ENCODE measurements at places on chromosomes 7 and 10. TPM values are rescaled to one million over a fixed set of nuclear protein-coding genes. Genes with fewer than 3 reads are reported as not detected.

DNA sequence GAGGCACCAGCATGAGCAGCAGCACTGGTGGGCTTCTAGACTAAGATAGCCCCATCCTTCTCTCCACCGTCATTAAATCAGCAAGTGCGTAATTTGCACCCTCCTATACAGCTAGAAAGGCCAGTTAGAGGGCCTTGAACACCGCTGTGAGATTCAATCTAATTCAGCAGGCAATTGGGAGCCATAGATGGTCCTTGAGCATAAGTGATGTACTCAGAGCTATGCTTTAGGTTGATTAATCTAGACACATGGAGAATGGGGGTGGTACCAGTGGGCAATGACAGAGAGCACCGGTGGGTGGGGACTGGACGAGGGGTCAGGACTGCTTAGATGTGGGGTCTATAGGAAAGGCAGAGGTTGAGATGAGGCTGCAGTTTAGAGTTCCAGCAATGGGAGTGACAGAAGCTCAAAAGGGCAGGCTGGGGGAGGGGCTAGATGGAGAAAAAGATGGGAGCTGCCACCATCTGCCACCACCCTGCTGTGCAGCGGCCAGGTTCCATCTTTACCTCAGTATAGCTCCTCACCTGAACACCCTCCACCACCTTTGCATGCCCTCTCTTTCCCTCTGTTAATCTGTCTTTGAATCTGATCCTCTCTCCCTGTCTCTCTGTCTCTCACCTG is 87.3 kb downstream of the C10orf105 start:
- no peak for DNase-seq

DNA sequence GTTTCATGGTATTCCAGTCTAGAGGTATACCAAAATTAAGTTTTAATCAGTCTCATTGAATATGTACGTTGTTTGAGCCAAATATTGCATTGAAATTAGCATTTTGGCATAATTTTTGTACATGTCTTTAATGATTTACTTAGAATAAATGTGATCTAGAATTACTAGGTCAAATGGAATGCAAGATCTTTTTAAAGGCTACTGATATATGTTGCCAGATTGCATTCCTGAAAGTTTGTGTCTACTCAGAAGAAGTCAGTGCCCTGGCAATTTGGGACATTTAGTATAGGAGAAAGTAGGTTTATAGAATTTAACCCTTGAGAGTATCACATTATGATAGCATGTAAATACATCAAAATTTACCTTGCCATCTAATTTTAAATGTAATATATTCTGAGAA is 32.4 kb downstream of the KMT2E start:
- no peak for DNase-seq

DNA sequence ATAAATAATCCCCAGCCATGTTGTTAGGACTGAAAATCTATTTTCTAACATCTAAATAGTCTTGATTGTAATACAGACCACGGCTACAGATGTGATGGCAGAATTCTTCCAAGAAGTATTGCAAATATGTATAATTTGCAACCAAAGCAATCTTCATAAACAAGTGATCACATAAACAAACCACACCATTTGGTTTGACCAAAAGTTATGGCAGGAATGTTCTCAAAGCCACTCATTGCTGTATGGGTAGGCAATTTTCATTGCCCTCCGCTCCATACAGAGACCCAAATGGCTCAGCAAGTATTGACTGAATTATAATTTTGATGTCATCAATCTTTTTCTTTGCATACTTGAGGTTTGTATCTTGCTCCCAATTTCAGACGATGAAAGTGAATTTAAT is 19.0 kb upstream of the RHOBTB1 start:
- no peak for DNase-seq

DNA sequence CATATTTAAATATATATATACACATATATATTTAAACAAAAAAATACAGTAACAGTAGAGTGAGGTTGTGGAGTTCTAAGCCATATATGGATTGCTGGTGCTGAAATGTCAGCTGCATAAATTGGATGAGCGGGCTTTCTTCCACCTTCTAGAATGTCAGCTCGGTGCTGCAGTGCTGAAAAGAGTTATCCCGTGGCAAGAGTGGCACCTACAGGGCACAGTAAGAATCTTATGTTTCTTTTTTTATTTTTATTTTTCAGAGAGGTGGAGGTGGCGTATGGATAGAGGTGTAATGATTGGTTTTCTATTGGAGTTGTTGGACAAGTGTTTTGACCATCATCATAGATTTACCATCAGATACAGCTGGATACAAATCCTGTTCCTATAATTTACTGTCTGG is 86.2 kb upstream of the DYNC1I1 start:
- peak; percentile 67 for DNase-seq

DNA sequence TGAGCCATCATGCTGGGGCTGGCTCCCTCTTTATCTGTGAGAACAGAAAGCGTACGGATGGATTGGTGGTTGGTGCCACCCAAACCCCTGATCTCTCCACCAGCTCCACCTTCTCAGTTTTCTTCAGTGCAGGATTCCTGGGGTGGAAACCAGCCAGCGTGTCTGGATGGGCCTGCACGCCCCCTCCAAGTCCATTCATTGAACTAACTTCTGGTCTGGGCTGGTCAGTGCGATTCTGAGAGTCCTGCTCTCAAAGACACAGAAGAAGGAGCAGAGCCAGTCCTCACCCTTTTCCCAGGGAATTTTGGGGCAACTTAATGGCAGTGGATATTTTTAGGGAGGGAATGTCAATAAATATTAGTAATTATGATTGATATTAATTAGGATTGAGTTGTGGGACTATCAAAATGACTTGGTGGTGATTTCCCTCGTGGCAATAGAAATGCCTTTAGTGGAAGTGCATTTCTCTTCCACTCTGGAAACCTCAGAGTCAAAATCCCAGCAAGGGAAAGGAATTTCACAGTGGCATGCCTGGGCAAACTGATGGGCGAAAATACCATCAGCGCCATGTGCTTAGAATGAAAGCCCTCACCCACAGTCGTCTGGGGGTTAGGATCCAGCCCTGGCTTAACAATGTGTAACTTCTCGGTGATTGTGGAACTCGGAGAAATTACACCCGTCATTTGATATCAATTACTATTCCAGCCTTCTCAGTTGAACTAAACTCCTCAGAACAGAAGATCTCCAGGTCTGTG is 69.3 kb upstream of the EEPD1 start:
- DNase-seq, result no peak

DNA sequence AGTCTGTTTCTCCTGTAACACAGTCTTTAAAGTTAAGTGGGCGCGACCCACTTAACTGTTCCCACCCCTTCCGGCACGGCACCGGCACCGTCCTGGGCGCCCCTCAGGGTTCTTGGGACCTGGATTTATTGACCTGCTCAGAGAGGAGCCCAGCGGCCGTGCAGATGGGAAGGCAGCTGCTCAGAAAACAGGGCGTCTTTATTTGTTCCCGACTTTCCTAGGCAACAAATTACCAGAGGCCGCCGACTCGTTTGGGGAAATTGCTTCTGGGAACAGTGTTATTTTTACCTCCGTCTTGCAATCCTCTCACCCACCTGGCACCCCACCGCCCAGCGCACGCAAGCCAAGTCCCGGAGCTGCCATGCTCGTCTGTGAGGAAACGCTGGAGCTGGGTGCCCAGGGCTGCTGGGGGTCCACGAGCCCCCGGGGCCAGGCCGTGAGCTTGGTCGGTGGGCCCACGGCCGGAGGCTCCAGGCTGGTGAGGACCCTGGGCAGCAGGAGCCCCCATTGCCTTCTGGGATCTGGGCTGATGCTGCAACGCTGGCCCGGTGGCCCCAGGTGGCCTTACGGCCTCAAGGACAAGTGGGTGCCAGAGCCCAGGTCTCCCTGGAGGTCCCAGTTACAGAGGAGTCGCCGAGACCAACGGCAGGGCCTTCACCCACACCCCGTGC is 14.9 kb upstream of the ADGRA1 start:
- DNase-seq, result no peak

GRCh38 chr10:74238516-74238915 is 87.5 kb downstream of the ADK start:
- no peak for DNase-seq

- no peak for DNase-seq
These were observed 63.9 kb downstream of the TMEM209 start for GRCh38 chr7:130141161-130141883.

- no peak for DNase-seq
These were observed 27.5 kb upstream of the WAC start for GRCh38 chr10:28505359-28505959.

DNA sequence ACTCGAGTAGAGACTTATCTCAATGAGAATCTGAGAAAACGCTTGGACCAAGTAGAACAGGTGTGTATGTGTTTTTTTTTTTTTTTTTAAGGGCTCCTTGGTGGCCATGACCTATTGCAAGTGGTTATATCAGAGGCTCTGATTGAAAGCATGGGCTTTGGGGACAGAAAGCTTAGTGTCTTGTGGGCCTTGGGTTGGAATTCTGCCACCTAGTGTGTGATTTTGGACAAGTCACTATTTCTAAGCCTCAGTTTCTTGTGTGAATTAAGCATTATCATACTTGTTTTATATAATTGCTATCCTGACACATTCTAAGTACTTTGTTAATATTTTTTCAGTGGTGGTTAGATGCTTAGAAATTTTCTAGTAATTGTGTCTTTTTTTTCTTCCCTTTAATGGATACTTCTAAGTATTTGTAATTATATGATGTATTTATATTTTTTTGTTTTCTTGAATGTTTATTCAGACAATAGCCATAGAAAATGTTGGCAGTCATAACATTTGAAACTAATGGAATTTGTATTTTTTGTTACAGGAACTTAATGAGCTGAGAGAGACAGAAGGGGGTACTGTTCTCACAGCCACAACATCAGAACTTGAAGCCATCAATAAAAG is 33.1 kb downstream of the SMC3 start:
- no peak for DNase-seq

- no peak for DNase-seq
These were observed 152.6 kb upstream of the PFKP start for GRCh38 chr10:2914741-2915140.

The WIPF3 gene
- 6.9 TPM for total RNA-seq

The NPY4R2 gene
- total RNA-seq, result not detected
